EL (cell line): ENCODE measurements at places on chromosomes 4 and X.
A peak's percentile ranks its signal among the peaks of the same experiment; 100 is the strongest.

- DNase-seq: no peak
These were observed 42.8 kb upstream of the SPP1 start for GRCh38 chr4:87932718-87933141.

DNA sequence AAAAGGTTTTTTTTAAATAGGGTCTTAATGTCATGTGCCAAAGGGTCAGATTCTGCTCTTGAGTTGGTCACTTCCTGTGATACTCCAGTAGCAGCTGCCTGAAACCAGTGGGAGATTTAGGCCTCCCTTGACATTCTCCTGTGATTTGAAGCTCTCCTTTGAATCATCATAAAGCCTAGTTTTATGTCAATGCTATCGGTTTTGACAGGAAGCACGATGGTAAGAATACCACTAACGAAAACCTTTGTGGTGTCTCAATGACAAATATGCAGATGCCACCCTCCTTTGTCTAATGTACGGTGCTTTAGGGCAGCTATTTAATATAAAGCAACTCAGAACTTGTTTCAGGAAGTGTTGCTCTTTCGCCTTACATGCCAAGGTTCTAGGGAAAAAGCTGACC, 44.2 kb downstream of the CCNI start:
- no peak for DNase-seq

GRCh38 chr4:87950936-87951511, 24.5 kb upstream of the SPP1 start:
- DNase-seq: no peak

GRCh38 chrX:153688506-153688905, 780 bp downstream of the SLC6A8 start:
- no peak for DNase-seq

GRCh38 chrX:132532097-132532496, 43.3 kb upstream of the MBNL3 start:
- DNase-seq: no peak

DNA sequence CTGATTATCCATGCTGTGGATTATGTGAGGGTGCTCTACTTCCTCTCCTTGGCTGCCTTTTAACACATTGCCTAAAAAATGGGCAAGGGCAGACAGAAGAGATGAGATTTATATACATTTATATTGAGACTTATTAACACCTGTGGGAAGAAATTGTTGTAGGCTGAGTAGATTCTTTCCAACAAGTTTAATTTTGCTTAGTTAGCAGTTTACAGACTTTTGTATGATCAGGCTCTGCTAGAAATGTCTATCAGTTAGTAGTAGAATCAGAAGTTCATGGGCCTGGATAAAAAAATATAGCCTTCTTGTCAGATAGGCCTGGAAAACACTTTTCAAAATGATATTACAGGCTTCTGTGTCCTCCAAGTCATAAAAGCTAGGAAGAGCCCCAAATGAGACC, 111.3 kb upstream of the LEF1 start:
- DNase-seq: no peak

DNA sequence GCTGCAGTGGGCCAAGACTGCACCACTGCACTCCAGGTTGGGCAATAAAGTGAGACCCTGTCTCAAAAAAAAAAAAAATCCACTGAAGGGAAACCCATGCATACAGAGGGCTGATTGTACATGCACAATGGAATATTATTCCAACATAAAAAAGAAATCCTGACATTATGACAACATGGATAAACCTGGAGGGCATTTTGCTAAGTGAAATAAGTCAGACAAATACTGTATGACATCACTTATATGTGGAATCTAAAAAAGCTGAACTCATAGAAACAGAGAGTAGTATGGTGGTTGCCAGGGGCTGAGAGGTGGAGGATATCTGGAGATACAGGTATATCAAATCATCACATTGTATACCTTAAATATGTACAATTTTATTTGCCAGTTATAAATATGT, 102.2 kb downstream of the PPEF1 start:
- DNase-seq: no peak

DNA sequence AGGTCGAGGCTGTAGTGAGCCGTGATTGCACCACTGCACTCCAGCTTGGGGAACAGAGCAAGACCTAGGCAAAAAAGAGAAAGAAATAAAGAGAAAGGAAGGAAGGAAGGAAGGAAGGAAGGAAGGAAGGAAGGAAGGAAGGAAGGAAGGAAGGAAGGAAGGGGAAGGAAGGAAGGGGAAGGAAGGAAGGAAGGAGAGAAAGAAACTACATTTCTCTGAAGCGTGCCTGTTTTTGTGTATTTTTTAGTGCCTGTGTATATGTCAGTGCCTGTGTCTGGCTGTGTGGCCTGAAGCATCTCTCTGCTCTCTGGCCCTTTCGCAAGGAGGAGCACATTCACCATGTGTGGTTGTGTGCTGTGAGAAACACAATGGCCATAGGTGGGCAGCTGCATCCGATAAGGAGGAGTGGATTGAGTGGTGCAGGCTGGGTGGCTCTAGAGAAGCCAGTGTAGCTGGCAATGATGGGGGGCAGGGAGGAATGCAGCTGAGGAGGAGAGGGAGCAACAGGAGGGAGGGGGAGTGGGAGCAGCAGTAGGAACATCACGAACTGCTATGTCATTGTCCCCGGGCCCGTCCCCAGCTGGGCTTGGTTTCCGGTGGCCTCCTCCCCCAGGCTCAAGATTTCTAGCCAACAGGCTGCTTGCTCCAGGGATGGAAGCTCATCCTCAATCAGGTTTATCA, 11.4 kb downstream of the SYN1 start:
- no peak for DNase-seq

DNA sequence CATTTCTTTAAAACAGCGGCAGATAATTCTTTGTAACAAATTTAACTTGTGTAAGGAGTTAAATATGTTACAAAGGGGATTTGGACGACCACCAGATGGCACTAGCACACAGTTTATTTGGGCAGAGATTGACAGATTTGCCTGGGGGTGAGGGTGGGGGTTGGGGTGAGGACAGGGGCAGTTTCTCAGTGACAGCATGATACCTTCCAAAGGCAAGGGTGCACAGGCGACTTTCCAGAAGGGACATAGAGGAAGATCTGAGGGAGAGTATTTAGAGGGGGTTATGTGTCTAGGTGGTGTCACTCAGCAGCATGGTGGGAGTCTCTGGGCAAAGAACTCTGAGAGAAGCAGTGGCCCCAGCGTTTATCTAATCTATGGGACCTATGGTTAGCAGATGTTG, 9.6 kb upstream of the TMA16 start:
- peak; percentile 45 for DNase-seq

DNA sequence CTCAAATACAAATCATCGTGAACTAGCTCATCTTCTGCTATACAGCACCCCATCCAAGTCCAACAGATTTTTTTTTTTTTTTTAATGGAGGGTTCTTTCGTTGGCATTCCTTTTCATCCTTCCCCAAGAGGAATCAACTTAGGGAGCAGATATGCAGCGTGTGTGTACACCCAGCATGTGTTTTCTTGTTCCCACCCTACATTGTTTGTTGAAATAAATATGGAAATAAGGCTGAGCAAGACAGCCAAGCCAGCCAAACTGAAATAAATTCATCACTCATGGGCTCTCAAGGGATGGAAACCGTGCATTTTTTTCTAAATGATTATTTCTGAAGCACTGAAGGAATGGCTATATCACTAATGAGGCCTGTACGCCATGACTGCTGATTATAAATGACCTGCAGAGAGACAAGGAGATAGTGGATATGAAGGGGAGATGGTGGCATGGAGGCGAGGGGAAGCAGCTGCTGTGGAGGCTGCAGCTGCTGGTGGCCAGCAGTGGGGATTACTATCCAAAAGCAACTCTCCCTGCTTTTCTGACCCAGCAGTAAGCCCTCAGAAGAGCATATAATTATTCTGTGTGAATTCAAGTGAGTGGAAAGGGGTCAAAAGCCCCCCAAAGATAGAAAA, 173.9 kb downstream of the MGST2 start:
- no peak for DNase-seq

DNA sequence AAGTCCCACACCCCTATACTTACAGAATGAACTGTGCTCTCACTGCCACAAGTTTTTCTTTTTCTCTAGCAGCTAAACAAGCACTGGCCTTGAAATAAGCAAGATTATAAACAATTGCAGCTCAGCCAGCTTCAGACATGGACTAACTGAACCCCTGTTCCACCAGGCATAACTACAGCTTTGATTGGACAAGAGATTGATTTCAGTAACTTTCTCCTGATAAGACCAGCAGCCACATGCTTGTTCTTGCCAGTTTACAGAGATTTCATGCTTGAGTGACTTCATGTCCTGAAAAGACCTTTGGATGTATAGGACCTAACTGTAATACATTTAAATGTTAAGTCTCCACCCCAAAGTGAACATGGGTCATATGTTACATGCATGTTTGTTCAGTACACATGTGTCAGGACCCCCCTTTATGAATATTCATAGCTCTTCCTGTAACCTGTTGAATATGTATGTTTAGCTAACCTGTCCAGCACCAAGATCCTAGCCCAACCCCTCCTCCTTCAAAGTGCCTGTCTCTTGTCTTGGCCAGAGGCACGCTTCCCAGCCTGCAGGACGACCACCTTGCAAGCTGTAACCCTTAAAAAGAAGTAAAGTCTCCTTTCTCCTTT, 27.9 kb downstream of the ZNF275 start:
- DNase-seq: no peak

- DNase-seq: no peak
These were observed 12.8 kb downstream of the AFF1 start for GRCh38 chr4:86947501-86948120.

- peak; percentile 89 for DNase-seq
These were observed 356.7 kb downstream of the STIM2 start for GRCh38 chr4:27217261-27217769.

DNA sequence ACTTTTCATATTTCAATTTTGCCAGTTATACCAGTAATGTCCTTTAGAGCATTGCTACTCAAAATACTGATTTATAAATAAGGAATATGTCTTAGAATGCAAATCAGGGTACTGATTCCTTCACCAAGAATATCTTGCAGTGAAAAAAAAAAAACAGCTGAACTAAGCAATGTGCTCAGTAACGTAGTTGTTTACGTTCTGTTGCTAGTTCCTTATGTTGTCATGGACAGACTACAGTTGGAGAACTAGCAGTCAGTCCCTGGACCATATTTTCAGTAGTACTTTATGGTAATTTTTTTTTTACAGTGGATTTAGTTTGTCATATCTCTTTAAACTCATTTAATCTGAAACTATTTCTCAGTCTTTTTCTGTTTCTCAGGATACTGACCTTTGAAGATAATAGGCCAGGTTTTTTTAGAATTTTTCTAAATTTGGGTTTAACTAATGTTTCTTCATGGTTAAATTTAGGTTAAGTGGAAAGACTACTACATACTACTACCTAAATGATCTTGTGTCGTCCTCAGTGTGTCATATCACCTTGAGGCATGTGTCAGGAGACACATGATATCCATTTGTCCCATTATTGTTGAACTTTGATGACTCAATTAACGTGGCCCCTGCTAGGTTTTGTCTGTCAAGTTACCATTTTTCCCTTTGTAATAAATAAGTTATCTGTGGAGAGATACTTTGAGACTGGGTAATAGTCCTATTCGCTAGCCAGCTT, 21.0 kb downstream of the SMARCAD1 start:
- DNase-seq: no peak

- peak; percentile 12 for DNase-seq
These were observed 51.9 kb downstream of the PHKA2 start for GRCh38 chrX:18931972-18932371.

- no peak for DNase-seq
These were observed 71.5 kb upstream of the MXD4 start for GRCh38 chr4:2333356-2333841.

GRCh38 chr4:174457468-174457867, 64.8 kb downstream of the HPGD start:
- no peak for DNase-seq

GRCh38 chr4:2371765-2372487, 46.5 kb downstream of the ZFYVE28 start:
- DNase-seq: no peak

- peak; percentile 81 for DNase-seq
These were observed 8.8 kb upstream of the GRPR start for GRCh38 chrX:16114611-16115010.

DNA sequence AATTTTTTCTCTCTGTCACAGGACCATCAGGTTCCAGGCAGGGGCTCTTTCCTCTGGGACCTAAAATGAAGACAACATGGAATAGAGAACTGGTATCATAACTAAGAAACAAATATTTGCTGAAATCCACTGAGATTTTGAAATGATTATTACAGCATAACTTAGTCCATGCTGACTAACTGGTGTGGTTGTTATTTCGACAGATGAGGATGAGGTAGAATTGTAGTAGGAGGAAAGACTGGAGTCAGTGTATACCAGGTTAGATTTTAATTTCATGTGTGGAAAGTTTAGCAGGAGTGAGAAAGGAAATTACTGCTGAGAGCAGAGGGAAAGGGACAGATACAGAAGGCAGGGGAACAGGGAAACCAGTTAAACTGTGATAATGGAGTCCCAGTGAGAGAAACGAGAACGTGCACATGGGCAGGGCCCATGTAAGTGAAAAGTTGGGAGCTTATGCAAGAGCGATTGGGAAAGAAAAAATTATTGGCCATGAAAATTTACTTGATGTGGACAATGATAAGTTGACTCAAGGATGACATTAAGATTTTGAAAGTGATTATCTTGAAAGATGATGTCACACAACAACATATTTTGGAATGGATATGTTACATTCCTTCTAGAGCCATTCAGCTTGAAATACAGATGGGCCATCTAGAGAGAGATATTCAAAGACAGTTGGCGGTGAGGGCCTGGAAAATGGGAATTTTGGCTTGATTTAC, 98.7 kb upstream of the DDIT4L start:
- DNase-seq: peak; percentile 39

GRCh38 chr4:143302536-143302935, 34.1 kb upstream of the GAB1 start:
- DNase-seq: no peak

- peak; percentile 55 for DNase-seq
These were observed 25.0 kb upstream of the UBA6 start for GRCh38 chr4:67725981-67726380.
